ENCODE measurements at places on chromosomes 5 and 9.

DNA sequence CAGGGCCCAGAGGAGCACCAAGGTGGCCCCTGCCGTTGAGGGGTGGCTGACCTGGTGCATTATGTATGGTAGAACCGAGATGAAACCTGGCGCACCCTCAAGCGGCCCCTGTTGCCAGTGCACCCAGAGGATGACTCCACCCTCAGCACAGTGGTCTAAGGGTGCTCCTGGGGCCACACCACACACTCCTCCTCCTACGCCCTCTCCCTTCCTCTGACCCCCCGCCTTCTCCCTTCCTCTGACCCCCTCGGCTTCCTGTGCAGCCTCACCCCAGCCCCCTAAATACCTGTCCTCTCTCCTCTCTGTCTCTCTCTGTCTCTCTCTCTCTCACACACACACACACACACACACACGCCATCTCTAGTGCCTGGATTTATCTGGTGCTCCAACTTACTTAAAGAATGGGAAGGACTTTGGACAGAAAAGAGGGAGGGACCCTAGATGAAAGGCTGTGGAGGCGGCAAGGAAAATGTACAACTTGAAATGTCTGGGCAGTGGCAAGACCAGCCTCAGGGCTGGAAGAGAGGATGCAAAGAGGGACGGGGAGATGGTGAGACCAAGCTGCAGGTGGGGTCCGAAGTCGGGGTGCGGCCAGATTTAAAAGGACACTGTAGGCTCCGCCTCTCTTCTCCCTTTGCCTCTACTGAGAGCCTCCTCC is 18.2 kb upstream of the SLC30A5 start:
- DNase-seq, result no peak

DNA sequence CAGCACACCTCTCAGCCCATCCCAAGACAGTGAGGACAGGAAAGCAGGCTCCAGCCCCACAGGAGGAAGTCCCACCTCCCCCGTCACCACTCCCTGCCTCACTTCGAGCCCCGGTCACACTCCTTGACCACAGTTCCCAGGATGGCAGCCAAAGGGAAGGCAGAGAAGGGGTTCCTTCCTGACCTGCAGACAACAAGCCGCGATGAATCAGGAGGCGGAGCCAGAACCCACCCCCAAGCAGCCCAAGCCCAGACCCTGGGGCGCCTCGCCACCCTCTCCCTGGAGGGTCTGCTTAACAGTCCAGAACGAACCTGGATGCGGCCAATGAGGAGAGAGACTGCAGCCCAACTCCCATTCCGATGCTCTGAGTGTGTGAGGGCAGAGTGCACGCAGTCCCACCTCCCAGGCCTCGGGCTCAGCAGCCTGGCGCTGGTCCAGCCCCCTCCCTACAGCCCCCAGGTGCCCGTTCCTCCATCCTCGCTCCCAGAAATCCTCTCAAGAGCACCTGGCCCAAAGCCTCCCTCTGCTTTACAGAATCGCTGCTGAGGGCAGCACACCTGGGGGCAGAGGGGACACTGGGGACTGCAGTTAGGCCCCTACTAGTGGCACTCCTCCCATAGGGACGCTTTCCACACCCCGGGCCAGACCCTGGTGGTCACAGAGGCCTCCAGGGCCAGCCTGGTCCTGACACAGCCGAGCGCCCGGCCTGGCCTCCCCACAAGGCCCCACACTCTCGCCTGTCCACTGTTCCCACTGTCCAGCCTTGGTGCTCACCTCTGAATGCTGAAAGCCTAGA is 69.6 kb upstream of the LRRTM2 start:
- no peak for DNase-seq

DNA sequence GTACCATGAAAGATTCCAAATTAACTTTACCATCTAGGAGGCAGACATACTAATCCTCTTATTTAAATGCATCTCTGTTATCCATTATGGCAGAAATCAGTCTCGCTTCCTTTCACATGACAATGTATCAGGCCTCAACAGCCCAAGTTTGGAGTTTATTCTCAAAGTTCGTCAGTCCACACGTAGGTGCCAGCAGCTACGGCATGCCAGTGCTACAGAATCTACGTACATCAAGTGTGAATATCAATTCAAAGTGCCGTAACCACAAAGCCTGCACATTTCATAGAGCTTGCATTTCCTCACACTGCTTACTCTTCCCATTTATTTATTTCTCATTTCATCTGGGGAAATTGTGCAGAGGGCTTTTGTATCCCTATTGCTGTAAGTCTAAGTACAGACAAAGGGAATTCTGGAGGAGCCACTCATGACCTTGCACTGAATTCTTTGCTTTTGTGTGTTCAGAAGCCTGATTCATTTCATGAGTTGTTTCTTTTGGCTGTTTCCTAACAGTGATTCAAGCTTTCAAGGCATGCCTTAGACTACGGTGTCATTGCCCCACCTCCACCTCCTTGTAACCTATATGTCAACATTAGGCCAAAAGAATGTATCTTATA is 10.0 kb downstream of the ENC1 start:
- no peak for DNase-seq

DNA sequence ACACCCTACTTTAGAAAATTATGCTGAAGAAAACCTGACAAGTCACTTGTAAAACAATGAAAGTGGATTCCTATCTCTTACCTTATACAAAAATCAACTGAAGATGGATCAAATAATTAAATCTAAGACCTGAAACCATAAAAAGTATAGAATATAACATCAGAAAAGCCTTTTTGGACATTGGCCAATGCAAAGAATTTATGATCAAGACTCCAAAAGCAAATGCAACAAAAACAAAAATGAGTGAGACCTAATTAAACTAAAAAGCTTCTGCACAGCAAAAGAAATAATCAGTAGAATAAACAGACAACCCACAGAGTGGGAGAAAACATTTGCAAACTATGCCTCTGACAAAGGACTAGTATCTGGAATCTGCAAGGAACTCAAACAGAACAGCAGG is 303.0 kb upstream of the CDH9 start:
- peak; percentile 96 for DNase-seq

DNA sequence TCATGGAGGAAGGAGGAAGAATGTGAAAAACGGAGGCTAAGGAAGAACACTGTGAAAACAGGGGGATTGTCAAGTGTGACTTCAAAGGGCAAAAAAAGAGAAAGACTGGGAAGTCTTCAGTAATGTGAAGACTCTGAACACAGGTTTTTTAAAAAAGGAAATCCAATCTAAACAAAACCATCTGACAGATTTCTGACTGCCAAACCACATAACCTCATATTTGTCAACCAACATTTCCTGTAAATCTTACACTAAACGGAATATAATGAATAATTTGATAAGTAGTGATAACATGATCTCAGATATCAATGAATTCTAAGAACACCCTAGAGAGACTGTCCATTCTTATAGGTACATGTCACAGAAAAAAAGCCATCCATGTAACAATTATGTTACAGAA is 124.7 kb downstream of the FBN2 start:
- DNase-seq, result no peak

GRCh38 chr5:36885566-36886485 is 9.3 kb downstream of the NIPBL start:
- no peak for DNase-seq

DNA sequence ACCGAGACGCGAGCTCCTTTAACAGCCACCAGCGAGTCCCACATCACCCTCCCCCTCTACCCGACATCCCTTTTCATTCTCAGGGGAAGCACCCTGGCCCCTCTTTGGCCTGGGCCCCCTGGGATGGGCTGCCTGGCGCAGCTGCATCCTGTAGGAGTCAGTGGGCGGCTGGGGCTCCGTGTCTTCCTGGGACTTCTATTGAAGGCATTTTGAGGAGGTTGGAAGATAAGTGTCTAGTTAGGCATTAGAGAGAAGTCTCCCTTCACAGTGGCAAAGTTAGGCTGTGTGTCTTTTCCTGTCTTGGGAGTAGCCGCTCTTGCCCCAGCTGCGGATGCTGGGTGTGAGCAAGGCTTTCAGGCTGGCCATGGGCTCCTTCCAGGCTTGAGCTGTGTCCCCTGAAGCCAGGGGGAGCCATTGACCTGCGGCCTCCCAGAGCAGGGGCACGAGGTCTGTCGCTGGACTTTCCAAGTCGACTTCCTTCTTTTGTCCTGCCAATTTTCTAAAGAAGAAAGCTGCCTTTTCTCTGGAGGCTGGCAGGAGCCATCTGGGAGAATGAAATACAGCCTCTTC is 18.6 kb upstream of the NKD2 start:
- no peak for DNase-seq

DNA sequence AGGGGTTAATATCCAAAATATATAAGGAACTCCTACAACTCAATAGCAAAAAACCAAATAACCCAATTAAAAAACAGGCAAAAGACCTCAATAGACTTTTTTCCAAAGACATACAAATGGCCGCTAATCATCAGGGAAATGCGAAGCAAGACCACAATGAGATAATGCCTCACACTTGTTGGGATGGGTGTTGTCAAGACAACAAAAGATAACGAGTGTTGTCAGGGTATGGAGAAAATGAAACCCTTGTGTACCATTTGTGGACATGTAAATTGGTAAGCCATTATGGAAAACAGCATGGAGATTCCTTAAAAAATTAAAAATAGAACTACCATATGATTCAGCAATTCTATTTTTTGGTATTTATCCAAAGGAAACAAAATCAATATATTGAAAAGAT is 620.2 kb downstream of the ACTL7B start:
- peak; percentile 18 for DNase-seq

- no peak for DNase-seq
These were observed 373.6 kb upstream of the SGCD start for GRCh38 chr5:155953335-155953734.

GRCh38 chr5:178854284-178854683 is 5.5 kb upstream of the ZNF354B start:
- no peak for DNase-seq

GRCh38 chr5:115962239-115962564 is at the start of gene LVRN:
Gene LVRN, plus strand, starts transcription at chr5:115962475. Its CDS starts 143 bp downstream, at chr5:115962618.
- DNase-seq, result no peak

DNA sequence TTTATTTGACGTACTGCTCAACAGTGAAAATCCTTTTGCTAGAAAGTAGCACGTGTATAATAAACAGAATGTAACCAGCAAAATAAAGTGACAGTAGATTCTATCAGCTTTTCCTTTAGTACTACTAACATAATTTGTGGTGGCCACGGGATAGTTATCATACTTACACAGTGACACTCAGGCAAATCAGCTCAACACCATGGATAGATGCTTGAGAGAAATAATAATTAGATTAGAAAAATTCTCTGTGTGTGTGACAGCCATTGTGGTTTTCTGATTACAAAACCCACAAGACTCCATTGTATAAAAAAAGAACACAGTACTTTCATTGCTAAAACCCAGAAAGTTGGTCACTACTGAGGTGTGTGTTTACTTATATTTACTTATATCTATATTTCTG is 101.1 kb downstream of the MUSK start:
- DNase-seq, result no peak

DNA sequence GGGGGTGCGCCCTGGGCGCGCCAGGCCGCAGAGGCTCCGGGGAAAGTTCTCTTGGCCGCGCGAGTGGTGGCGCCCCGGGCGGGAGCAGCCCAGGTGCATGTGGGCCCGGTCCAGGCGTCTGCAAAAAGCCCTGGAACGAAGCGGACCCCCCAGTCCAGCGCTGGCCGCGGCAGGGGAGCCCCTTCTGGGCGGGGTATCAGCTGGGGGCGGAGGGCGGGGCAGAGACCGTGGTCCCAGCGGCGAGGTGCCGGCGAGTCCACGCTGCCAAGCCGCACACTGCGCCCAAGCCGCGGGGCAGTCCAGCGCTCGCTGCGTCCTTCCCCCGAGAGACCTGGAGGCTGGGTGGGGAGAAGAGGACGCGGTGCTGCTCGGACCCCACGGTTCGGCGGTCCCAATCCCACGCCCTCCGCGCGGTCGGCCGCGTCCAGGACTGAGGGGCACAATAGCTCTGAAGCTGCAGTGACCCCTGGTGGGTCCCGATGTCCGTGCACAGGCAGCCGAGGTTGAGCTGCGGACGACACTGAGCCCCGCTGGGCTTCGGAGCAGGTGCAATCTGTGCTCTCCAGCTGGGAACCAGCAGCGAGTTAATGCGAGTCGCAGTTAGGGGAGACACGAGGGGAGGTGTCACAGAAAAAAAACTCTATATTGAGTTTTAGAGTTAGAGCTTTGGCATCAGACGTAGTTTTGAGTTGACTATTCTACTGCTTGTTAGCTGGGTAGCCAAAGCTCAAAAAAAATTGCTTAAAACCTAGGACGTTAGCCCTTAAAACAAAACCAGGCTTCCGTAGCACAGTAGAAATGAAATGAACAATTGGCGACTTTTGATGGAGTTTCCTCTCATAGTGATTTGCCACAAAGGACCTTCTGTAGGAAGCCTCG is 1.1 kb upstream of the EPB41L4A start:
- peak; percentile 40 for DNase-seq

DNA sequence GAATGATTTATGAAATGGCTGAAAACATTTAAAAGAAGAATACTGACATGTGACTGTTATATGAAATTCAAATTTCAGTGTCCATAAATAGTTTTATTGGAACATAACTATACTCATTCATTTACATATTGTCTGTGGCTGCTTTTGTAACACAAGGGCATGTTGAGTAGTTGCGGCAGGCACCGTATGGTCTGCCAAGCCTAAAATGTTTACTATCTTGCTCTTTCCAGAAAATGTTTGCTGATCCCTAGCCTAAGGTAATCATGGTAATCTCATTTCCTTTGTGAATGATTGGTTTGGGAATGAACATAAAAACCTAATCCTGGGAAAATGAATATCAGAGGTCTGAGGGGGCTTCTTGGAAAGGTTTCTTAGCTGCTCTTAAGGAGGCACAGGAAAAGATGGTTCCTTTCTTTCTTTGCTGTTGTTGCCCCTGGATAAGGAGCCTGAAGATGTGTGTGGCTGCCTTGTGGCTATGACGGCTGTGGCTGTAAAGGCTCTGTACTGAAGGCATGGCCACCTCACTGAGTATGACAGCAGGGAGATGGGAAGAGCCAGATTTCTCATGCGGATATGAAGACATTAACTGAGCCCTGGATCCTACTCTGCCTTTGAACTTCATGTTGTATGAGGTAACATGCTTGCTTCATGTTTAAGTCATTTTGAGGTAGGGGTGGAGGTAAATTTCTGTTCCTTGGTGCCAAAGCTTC is 419.4 kb upstream of the CLINT1 start:
- DNase-seq, result no peak

- no peak for DNase-seq
These were observed 244.0 kb downstream of the YTHDC2 start for GRCh38 chr5:113757508-113757907.

GRCh38 chr9:74336161-74336560 is 161.0 kb upstream of the RORB start:
- no peak for DNase-seq

GRCh38 chr9:97850746-97851445 is 2.1 kb upstream of the FOXE1 start:
- no peak for DNase-seq

DNA sequence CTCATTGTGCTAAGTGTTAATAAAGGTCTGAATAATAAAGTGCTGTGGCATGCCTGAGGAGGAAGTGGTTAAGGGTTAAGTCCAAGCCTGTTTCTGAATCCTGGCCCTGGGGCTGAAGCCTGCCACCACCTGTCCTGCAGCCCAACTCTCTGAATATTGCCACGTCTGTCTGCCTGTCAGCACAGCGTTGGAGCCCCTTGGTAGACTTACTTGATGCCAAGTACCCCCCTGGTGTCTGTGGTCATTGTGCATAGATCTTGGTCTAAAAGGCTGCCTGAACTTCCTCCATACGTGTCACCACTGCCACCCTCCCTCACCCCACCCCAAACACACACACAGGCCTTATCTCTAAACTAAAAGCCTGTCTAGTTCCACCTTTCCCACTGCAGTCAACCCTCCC is 35.4 kb upstream of the SLC2A8 start:
- DNase-seq, result no peak

Measured in NCI-H748 treated with DMSO at 0.1 percent for 48 hours (cell line).